ENCODE measurements at places on chromosomes 7 and 10. TPM values are rescaled to one million over a fixed set of nuclear protein-coding genes. Genes with fewer than 3 reads are reported as not detected.

RHOBTB1 gene
- total RNA-seq, result 33.1 TPM

NEUROD6 gene
- not detected for total RNA-seq

KCNH2 gene
- 0.15 TPM for total RNA-seq

CTAGE4 gene
- 0.30 TPM for total RNA-seq

MAT1A gene
- total RNA-seq, result not detected

NCF1 gene
- not detected for total RNA-seq

FIGNL1 gene
- 56.5 TPM for total RNA-seq

AKR1C8 gene
- not detected for total RNA-seq

MKI67 gene
- 10.7 TPM for total RNA-seq

RBM20 gene
- total RNA-seq, result not detected

ZFAND2A gene
- total RNA-seq, result 7.8 TPM

MYL7 gene
- not detected for total RNA-seq

WDR86 gene
- not detected for total RNA-seq

MPP7 gene
- total RNA-seq, result 0.30 TPM

ARHGAP12 gene
- total RNA-seq, result 35.7 TPM

SMKR1 gene
- not detected for total RNA-seq

GNG11 gene
- total RNA-seq, result 171 TPM

BHLHA15 gene
- 1.1 TPM for total RNA-seq

ACTR1A gene
- 134 TPM for total RNA-seq

EFCAB10 gene
- 0.32 TPM for total RNA-seq

HTR7 gene
- 0.32 TPM for total RNA-seq

ACTL6B gene
- not detected for total RNA-seq

PLEKHS1 gene
- total RNA-seq, result not detected

GPRIN2 gene
- total RNA-seq, result not detected

IGFBP3 gene
- total RNA-seq, result 5.3 TPM

CHRM2 gene
- not detected for total RNA-seq

LRGUK gene
- 0.76 TPM for total RNA-seq

NYAP1 gene
- total RNA-seq, result 2.6 TPM
